ENCODE measurements at places on chromosomes 4 and X.

GRCh38 chrX:111881715-111882114, 5.7 kb downstream of the TRPC5OS start:
- H3K36me3 ChIP-seq: no peaks in the 10 kb centered on the region
- no peak for DNase-seq
- H3K27me3 ChIP-seq: no peaks in the 10 kb centered on the region
- H3K4me1 ChIP-seq: no peaks in the 10 kb centered on the region
- H3K4me3 ChIP-seq: no peak overlapping the region

DNA sequence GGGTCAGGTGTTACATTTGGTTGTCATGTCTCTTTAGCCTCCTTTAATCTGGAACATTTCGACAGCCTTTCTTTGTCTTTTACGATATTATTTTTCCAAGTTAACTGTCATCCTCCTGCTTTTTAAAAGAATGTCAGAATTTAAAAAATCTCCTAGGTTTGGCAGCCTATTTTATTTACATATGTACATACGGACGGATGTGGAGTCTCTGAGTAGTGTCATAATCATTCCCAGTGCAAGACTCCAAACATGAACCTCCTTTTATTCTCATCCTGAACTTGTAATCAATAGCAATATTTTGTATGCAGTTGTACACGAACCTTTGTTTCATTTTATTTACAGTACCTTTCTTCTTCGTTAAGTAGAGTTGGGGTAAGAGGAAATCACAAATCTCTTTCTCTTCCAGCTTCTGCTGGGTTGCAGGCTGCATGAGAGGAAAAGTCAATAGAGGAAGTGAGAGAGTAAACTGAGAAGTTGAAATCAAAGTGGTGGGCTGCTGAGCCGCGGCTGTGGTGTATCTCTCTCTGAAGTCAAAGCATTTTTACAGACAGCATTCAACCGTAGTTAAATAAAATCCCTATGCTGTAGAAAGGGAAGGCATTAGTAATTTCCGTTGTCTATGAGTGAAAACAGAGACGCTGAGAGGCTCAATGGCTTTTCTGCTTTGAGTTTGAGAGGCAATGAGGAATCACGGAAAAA, 53.9 kb upstream of the RPS6KA3 start:
- no peak overlapping the region for H3K4me3 ChIP-seq
- no peaks in the 10 kb centered on the region for H3K27me3 ChIP-seq
- no peaks in the 10 kb centered on the region for H3K36me3 ChIP-seq
- H3K27ac ChIP-seq: no peak overlapping the region
- H3K4me1 ChIP-seq: no peaks in the 10 kb centered on the region
- DNase-seq: no peak

- DNase-seq: no peak
- H3K36me3 ChIP-seq: no peaks in the 10 kb centered on the region
- H3K27me3 ChIP-seq: no peaks in the 10 kb centered on the region
- H3K27ac ChIP-seq: no peak overlapping the region
These were observed 108.0 kb downstream of the TMEM131L start for GRCh38 chr4:153573881-153574802.

GRCh38 chr4:8251110-8251883, 18.3 kb upstream of the HTRA3 start:
- peaks cover 17% of the 10 kb centered on the region for H3K4me1 ChIP-seq
- no peak for DNase-seq
- no peaks in the 10 kb centered on the region for H3K36me3 ChIP-seq
- no peak overlapping the region for H3K4me3 ChIP-seq
- no peaks in the 10 kb centered on the region for H3K27me3 ChIP-seq

DNA sequence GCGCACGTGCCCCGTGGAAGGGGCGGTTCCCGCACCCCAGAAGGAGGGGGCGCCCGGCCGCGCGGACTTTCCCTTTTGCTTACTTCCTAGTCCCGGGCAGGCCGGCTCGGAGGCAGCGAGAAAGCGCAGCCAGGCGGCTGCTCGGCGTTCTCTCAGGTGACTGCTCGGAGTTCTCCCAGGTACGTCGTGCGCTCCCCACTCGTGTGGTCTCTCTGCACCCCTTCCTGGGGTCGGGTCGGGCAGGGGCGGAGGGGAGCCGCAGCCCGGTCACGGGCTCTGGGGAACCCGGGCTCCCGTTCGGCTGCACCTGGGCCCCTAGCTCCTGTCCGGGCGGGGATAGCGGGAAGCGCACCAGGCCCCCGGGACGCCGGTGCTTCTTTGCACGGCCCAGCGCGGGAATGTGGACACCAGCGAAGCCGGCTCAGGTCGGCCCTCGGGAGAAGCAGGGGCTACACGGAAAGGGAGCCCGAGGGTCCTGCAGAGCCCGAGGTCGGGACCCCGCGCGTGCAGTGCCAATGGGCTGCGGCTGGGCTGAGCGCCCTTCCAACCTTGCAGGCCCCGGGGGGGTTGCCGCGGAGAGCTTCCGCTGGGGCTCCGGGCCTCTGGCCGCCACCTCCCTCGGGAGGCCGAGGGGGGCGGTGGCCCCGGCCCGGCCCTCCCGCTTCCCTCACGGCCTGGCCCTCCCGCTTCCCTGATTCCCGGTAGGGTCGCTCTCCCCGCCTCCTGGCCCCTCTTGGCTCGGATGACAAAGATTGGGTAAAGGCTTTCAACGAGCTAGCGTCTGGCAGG, at the start of gene TLR2:
TLR2 (plus strand) TSS at position 99 of the 789 bp plus-strand sequence. CDS start 18,628 bp downstream, outside the sequence.
- H3K27me3 ChIP-seq: no peaks in the 10 kb centered on the region
- peaks cover 17% of the 10 kb centered on the region for H3K4me1 ChIP-seq
- H3K27ac ChIP-seq: peak within 1 kb of the TSS; percentile 30
- peaks cover 11% of the 10 kb centered on the region for H3K36me3 ChIP-seq
- DNase-seq: peak; percentile 82
- H3K4me3 ChIP-seq: peak within 1 kb of the TSS; percentile 66

DNA sequence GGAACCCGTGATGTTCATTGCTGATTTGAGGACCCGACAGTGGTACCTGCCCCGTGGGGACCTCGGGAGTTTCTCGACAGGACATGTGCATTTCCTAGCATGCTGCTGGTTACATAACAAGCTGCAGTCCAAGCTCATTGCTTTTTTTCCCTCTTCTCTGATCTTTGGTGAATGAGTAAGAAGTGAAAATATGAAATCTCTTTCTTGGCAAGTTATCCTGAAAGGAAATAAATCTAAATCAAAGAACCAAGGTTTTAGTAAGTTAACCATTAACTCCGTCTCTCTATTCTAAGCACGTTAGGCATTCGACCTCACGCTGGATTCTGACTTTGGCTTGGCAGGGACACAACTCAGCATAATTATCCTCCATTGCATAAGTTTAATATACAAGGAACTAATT, 86.6 kb downstream of the STK32B start:
- no peak overlapping the region for H3K4me3 ChIP-seq
- no peaks in the 10 kb centered on the region for H3K27me3 ChIP-seq
- H3K4me1 ChIP-seq: peaks cover 6% of the 10 kb centered on the region
- DNase-seq: no peak
- H3K27ac ChIP-seq: no peak overlapping the region

DNA sequence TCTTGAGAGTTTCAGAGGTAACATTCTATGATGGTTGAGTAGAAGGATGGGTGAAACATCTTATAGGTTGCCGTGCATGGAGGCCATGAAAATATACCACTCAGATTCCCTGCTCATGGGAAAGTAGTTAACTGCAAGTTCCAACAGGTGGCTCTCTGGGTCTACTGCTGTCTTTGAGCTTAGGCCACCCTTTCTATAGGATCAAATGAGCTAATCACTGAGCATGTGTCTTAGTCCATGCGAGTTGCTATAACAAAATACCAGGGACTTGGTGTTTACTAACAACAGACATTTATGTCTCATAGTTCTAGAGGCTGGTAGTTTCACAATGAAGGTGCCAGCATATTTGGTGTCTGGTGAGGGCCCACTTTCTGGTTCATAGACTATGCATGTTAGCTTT, 144.8 kb upstream of the UNC5C start:
- no peaks in the 10 kb centered on the region for H3K36me3 ChIP-seq
- no peak overlapping the region for H3K27ac ChIP-seq
- no peak for DNase-seq
- no peak overlapping the region for H3K4me3 ChIP-seq
- H3K27me3 ChIP-seq: no peaks in the 10 kb centered on the region
- no peaks in the 10 kb centered on the region for H3K4me1 ChIP-seq

- H3K4me1 ChIP-seq: no peaks in the 10 kb centered on the region
- no peaks in the 10 kb centered on the region for H3K27me3 ChIP-seq
- no peak overlapping the region for H3K4me3 ChIP-seq
- H3K27ac ChIP-seq: no peak overlapping the region
These were observed 59.4 kb upstream of the H2AZ1 start for GRCh38 chr4:100009490-100009889.

- no peaks in the 10 kb centered on the region for H3K36me3 ChIP-seq
- no peaks in the 10 kb centered on the region for H3K27me3 ChIP-seq
- DNase-seq: no peak
- no peak overlapping the region for H3K27ac ChIP-seq
- no peaks in the 10 kb centered on the region for H3K4me1 ChIP-seq
- no peak overlapping the region for H3K4me3 ChIP-seq
These were observed 217.0 kb upstream of the DKK2 start for GRCh38 chr4:107253090-107253489.

GRCh38 chr4:7068279-7068842, 497 bp upstream of the GRPEL1 start:
- H3K4me3 ChIP-seq: peak overlapping the region; percentile 90
- H3K27ac ChIP-seq: peak overlapping the region; percentile 93
- H3K36me3 ChIP-seq: peaks cover 8% of the 10 kb centered on the region
- H3K27me3 ChIP-seq: no peaks in the 10 kb centered on the region
- DNase-seq: peak; percentile 99
- H3K4me1 ChIP-seq: peaks cover 33% of the 10 kb centered on the region

GRCh38 chrX:41823402-41823801, 99.4 kb downstream of the GPR82 start:
- no peaks in the 10 kb centered on the region for H3K36me3 ChIP-seq
- no peak overlapping the region for H3K4me3 ChIP-seq
- H3K27me3 ChIP-seq: no peaks in the 10 kb centered on the region
- H3K27ac ChIP-seq: no peak overlapping the region
- DNase-seq: no peak

- no peak overlapping the region for H3K27ac ChIP-seq
- no peak for DNase-seq
- H3K4me3 ChIP-seq: no peak overlapping the region
- H3K4me1 ChIP-seq: no peaks in the 10 kb centered on the region
- H3K27me3 ChIP-seq: no peaks in the 10 kb centered on the region
These were observed 261.8 kb downstream of the KLHL13 start for GRCh38 chrX:117854806-117855205.

GRCh38 chr4:48138936-48139335, 4.9 kb upstream of the TXK start:
- DNase-seq: no peak
- no peaks in the 10 kb centered on the region for H3K27me3 ChIP-seq
- H3K4me1 ChIP-seq: no peaks in the 10 kb centered on the region
- H3K4me3 ChIP-seq: no peak overlapping the region

DNA sequence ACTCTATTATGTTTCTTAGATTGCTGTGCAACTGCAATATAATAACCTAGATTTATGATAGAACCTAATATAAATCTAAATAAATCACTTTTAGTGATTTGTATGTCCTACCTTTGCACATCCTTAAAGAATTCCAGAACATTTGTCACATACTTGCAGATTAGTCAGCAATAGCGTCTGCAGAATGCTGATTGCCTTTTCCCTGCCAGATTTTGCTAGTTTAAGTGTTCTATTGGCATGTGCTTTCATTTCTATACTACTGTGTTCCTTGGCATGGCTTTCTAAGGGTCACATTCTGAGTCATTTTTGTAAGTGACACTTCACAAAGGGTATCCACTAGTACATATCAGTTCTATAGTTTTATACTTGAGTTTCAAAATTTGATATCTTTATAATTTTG, 303.1 kb upstream of the GIMD1 start:
- H3K4me1 ChIP-seq: no peaks in the 10 kb centered on the region
- no peak overlapping the region for H3K4me3 ChIP-seq
- DNase-seq: no peak

DNA sequence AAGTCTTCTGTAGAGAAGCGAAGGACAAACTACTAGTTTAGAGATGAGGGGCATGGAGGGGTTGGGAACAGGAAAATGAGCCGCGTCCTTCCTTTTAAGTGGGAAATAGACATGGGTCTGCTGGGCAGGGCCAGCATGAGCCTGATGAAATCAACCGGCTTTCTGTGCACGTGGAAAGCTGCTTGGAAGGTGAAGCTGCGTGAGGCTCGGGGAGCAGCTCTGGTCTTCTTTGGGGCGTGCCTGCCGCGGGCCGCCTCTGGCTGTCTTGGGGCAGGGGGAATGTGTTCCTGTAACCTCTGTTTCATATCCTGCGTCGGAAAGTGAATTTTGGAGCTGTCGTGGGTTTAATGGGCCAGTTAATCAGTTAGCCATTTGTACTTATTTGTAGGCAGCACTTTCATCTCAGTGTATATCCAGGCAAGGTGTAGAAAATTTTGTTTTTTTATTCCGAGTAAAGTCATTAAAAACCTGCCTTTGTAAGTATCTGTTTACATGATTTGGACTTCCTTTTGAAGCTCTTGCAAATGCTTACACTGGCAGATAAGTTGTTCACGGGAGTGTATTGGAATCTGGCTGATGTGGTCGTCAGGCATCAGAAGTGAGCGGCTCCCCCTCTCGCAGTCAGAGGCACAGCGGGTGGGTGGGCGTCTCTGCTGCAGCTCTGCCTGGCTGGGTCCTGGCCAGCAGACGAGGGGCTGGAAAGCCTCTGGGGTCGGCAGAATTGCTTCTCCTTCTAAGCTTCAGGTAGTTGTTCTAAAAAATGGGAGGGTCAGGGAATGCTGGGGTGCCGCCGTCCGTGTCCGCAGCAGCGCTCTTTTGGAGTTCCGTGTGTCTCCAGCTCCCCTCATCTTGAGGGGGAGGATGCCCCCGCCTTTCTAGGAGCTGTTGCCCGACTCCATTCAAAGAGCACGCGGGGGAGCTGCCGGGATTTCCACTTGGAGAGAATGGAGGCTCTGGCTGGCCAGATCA, 70.5 kb upstream of the HGFAC start:
- no peak overlapping the region for H3K4me3 ChIP-seq
- no peak overlapping the region for H3K27ac ChIP-seq
- H3K4me1 ChIP-seq: peaks cover 34% of the 10 kb centered on the region
- peaks cover 2% of the 10 kb centered on the region for H3K36me3 ChIP-seq
- no peaks in the 10 kb centered on the region for H3K27me3 ChIP-seq
- DNase-seq: no peak

GRCh38 chr4:41216294-41217019, 2.1 kb upstream of the APBB2 start:
- H3K27me3 ChIP-seq: no peaks in the 10 kb centered on the region
- peak; percentile 88 for DNase-seq
- H3K4me3 ChIP-seq: peak overlapping the region; percentile 64
- H3K4me1 ChIP-seq: peaks cover 42% of the 10 kb centered on the region
- no peaks in the 10 kb centered on the region for H3K36me3 ChIP-seq
